ENCODE measurements at places on chromosomes 2 and 18.
A peak's percentile ranks its signal among the peaks of the same experiment; 100 is the strongest.

GRCh38 chr2:109210431-109211200 is 81.6 kb downstream of the SH3RF3 start:
- no peak for DNase-seq

DNA sequence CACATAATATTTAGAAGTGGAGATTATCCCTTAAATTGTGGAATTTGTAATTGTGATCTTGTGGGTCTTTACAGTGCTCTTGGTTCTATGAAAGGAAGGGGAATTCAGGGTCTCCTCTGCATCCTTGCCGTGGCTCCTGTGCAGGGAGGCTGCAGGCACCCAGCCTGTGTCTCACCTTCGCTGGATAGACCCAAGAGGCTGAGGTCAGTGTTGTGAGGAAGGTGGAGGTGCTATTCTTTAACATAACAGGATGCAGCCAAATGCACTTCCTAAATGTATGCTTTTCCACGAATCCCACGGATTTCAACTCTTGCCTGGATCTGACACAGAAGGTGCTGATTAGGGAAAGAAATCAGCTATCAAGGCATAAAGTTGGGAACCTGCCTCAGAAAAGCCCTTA is 69.5 kb downstream of the TMEM18 start:
- DNase-seq: no peak

DNA sequence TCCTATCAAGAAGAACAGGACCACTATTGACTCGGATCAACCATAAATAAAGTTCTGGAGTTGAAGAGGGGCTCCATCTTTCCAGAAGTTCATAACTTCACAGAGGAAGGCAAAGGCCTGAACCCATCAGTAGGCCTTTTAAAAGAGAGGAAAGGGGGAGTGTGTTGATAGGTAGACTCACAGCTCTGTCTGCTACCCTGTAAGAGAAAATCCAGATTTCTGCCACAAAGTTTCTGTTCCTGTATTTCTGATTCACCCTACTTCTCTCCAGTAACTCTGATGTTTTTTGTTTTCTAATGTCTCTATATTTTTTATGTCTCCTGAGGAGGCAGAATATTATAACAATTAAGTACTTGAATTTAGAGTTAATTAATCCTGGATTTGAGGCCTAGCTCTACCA is 564.0 kb downstream of the TNS1 start:
- DNase-seq: peak; percentile 36

- no peak for DNase-seq
Measured at GRCh38 chr18:36539674-36540231, 242.2 kb downstream of the FHOD3 start.

DNA sequence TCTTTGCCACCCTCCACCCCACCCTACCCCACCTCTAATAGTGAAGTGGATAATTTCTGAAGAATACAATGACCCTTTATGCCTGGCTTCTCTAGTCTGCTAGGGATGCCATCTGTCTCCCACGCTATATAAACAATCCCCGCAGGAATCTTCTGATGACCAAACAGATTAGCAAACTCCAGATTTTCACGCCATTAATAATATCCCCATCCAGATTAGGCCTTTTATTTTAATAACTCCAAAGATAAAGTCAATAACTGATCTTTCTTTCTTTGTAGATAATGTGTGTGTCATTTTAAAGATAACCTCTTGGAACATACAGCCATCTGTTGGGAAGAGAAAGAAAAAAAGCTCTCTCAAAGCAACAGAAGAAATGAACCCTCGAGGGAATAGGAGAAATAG is 47.9 kb upstream of the CCDC150 start:
- no peak for DNase-seq

GRCh38 chr2:9675415-9676351 is 44.9 kb upstream of the YWHAQ start:
- no peak for DNase-seq

GRCh38 chr2:233470011-233470687 is 96.4 kb downstream of the USP40 start:
- DNase-seq: no peak

- no peak for DNase-seq
Measured at GRCh38 chr2:239467956-239468490, 67.2 kb upstream of the HDAC4 start.

- no peak for DNase-seq
Measured at GRCh38 chr18:63588909-63589308, 1.8 kb downstream of the SERPINB13 start.

DNA sequence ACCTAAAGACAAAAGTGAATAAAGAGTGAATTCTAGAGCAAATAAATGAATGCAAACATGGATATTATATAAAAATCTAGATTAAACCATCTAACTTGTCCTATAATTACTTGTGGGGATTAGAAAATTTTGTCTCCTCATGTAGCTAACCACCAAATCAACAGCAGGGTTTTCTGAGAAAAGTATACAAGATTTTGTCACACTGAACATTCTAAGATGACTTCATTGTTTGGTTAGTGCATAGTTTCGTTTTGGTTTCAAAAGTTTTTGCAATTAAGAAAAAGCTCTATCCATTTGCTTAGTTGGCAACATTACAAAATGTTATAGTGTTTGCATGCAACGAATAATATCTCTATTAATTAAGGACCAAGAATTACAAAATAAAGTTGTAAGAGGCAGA is 125.0 kb downstream of the LRP2 start:
- DNase-seq: no peak

GRCh38 chr18:72316497-72316896 is 227.6 kb downstream of the CBLN2 start:
- no peak for DNase-seq

- no peak for DNase-seq
Measured at GRCh38 chr2:54955358-54956110, 94.7 kb downstream of the RTN4 start.
